ENCODE measurements at places on chromosomes 16 and 17.

- no peak for DNase-seq
Measured at GRCh38 chr16:81040842-81041241, 5.2 kb downstream of the ATMIN start.

DNA sequence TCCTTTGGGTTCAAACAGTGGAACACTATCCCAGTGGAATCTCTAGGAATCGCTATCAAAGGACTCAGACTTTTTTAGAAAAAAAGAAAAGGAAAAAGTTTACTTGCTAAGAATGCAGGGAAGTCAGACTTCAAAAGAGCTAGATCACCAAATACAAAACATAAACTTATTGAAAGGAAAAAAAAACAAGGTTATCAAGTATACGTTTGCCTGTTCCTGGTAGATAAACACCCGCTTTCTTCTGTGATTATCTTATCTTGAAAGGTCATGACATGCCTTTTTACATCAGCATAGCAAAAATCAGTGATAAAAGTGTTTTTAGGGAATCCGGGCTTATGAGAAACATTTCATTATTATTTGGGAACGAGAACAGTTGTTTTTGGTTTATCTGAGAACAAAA, 129.3 kb upstream of the TMEM97 start:
- no peak for DNase-seq

- no peak for DNase-seq
Measured at GRCh38 chr17:35616536-35616935, 29.4 kb downstream of the AP2B1 start.

GRCh38 chr16:86775511-86775921, 197.2 kb downstream of the FOXL1 start:
- DNase-seq, result no peak

GRCh38 chr17:80945736-80946135, 45.9 kb upstream of the CHMP6 start:
- DNase-seq, result no peak

DNA sequence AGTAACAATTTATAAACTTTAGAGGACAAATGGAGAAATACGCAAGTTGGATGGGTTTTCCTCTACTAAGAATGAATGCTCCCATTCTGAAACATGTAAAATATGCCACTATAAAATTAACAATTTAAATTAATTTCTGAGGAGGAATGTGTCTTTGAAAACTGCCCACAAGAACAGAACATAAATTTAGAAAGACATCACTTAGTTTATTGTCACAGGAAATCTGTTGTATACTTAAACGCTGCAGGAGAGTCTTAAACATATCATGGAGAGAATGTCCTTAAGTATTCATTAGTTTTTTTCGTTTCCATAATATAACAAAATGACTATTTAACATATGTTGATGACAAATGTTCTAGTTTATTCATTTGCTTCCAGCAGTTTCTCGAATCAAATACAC, 29.6 kb downstream of the USP32 start:
- DNase-seq, result no peak

DNA sequence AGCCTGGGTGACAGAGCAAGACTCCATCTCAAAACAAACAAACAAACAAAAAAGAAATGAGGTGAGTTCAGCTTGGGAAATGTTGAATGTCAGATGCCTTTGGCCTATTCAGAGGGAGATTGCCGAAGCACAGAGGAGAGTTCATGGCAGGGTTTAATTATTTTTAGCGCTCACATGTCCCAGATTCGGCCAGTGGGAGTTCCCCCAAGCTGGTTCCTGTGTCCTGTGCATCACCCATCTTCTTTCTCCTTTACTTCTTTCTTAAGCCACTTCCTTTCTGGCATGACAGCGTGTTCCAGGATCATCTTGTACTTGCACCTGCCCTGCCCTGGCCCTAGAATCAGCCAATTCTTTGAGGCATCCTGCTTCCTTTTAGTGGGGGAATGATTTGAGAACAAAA, 9.2 kb downstream of the MPV17L start:
- no peak for DNase-seq

GRCh38 chr17:61284746-61285145, 114.9 kb upstream of the TBX2 start:
- no peak for DNase-seq

DNA sequence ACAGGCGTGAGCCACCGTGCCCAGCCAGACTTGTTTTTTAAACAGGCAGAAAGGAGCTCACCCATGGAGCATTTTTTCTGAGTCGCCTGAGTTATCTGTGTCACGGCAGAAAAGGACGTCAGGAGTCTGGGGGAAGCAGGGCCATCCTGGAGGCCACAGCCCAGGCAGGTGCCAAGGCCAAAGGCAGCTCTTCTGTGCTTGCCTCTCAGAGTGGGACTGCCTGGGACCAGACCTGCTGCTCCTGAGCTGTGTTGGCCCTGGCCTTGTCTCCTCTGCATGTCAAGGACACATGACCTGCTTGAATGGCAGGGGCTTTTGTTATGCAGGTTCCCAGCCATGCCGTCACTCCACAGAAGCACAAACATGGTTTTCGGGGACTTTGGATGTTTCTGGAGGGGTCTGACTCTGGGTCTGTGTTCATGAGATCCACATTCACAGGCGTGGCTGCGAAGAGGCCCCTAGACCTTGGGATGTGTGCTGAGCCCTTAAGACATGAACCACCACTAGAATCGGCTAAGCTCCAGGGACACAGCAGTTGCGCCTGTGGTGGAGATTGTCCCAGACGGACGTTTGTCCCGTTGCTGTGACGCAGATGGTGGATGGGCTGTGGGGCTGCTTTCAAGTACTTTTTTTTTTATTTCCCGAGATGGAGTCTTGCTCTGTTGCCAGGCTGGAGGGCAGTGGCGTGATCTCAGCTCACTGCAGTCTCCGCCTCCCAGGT, 33.8 kb downstream of the FOXK2 start:
- DNase-seq, result no peak

DNA sequence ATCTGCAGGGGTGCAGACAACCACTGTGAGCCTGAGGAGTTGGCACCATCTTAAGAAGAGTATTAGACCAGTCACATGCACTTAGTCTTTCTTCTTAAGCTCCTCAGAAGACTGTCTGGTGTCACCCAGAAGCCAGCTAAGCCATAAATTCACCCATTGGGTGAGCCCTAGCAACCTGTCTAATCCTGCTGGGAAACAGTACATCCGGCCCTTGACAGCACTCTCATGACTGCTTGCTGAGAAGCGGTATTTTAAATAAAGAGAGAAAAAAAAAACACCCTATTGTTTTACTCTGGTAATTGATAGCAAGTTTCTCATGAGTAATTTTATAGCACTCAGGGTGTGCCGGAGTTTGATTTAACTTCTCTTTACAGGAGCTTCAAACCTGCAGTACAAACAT, 134.7 kb downstream of the SOX9 start:
- no peak for DNase-seq

DNA sequence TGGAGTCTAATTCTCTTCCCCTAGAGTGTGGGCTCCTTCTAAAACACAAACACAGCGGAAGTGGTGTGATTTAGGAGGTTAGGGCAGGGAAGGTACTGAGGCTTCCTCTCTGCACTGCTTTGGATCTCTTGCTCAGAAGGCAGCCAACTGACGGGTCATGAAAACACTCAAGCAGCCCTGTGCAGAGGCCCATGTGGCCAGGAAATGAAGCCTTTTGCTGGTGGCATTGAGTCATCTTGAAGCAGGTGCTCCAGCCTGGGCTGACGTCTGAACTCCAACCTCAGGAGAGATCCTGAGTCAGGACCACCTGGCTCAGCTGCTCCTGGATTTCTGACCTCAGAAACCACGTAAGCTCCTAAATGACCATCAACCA, 72.9 kb downstream of the MRM1 start:
- no peak for DNase-seq

GRCh38 chr17:68324114-68324513, 32.8 kb downstream of the ARSG start:
- no peak for DNase-seq

DNA sequence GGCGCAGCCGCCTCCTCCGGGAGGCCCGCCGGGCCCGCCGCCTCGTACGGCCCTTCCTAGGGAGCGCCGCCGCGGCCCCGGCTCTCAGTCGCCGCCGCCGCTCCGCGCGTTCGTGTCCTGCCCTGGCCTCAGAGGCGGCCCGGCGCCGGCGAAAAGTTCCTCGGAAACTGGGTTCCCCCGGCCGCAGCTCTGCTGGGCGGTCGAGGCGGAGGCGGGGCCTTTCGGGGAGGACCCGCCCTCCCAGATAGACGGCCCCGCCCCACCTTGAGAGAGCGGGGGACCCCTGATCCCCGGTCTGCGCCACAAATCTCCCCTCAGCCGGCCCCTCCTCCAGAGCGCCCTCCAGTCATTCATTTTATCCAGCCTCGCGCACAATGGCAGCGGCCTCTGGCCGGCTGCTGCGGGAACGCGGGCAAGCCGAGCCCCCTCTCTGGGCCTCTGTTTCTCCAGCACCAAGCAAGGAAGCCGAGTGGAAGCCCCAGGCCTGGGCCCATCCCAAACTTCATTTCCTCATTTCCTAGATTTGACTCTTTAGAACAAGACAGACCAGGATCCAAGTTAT, at the start of gene SREBF1:
Gene SREBF1 (minus strand): TSS at position 169 of the 562 bp plus-strand sequence. CDS start 169 bp downstream, outside the sequence.
- DNase-seq, result no peak

- no peak for DNase-seq
Measured at GRCh38 chr17:12133183-12133582, 112.5 kb downstream of the MAP2K4 start.

DNA sequence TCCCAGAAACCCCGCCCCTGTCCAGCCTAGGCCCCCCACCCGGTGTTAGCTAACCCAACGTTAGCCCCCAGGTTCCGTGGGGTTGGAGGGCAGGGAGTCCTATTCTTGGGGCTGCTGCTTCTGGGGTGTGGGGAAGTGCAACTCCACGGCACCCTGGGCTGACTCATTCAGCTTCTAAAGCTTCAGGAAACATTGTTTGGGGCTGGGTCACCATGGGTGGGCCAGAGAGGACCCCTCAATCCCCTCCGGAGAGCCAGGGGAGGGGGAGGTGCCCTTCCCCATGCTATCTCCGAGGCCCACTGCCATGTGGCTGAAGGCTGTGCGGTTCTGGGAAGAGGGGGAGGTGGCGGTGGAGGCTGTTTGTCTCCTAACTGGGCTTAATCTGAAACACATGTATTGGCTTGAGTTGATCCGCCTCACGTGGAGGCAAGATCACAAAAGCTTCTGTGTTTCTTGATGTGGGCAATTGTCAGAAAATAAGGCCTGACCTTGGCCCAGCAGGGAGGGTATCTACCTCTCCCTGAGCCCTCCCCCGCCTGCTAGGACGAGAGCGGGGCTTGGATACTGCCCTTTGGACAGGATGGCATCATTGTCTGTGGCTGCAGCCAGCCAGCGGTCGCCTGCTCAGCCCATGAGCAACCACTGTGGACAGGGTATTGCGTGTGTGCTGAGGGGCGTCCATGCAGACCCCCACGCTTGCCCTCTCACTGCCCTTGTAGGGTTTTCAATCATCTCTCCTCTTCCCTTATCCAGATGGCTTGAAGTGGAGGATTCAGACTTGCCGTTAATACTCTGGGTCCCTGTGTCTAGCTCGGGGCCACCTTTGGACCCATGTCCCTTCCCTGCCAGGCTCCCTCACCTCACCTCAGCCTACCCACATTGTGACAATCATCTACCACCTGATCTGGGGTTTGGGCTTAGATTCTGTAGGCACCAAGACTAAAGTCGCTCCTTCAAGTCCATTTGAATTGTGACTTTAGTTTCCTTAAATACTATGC, 1.3 kb downstream of the SERPINF1 start:
- no peak for DNase-seq

DNA sequence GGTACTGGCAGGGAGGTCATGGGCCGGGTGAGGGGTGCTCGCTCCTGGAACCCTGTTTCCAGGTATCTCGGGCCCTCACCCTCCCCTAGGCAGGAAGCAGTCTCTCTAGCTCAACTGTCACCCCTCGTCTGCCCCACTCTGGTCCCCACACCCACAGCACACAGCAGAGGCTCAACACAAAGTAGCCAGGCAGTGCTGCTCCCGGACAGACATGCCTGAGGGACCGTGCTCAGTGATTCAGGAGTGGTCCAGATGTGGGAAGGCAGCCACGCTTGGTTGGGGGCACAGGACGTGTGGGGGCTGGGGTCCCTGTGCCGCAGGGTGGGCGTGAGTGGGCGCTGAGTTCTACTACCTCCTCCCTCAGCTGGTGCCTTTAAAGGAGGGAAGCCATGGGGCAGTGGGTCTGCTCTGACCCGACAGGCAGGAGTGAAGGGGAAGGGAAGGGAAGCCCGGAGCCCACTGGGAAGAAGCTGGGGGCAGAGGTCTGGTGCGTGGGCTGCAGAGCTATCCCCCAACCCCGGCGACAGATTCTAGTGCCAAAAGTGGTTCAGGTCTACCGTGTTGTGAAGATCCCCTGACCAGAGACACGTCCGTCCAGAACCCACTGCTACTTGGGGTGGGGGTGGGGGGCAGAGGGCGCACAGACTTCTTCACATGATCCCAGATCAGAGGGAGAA, 11.8 kb downstream of the SLC16A3 start:
- DNase-seq, result no peak

DNA sequence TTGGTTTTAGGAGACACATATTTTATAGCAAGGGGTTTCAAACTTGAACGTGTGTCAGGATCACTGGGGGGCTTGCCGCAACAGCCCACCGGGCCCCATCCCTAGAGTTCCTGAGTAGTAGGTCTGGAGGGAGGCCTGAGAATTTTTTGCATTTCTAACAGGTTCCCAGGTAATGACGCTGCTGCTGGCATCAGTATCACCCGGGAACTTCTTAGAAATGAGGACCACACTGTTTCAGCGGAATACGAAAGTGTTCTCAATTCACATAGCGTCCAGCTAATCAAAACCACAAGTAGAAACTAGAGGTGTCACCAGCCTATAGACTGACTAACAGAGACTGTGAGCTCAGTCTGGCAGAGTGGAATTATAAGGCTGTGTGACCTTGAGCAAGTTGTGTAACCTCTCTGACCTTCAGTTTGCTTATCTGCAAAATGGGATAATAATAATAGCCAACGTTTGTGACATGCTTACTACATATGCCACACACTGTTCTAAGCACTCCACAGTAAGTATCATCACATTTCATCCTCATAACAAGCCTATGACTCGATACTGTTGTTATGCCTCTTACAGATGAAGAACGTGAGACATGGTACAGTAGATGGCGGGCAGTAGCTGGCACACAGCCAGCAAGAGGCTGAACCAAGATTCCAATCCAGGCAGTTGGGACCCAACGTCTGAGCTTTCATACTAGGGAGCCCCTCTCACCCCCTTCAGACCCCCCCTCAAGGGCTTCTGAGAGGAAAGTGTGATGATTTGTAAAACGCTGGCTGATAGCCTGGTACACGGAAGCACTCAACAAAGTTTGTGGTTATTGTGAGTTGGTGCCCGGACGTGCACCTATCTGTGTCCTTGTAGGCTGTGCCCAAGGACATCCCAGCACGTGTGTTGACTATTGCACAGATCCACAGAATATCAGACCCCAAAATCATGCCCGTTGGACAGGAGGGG, 4.6 kb upstream of the ICAM2 start:
- DNase-seq, result no peak

All from kidney glomerular epithelial cell (primary cell).